Stimulated activated CD8-positive, alpha-beta memory T cell treated with anti-CD3 and anti-CD28 coated beads, Interleukin-7, amount 100 ng/mL, for 1 hour (primary cell): ENCODE measurements at places on chromosomes 2 and 18.

DNA sequence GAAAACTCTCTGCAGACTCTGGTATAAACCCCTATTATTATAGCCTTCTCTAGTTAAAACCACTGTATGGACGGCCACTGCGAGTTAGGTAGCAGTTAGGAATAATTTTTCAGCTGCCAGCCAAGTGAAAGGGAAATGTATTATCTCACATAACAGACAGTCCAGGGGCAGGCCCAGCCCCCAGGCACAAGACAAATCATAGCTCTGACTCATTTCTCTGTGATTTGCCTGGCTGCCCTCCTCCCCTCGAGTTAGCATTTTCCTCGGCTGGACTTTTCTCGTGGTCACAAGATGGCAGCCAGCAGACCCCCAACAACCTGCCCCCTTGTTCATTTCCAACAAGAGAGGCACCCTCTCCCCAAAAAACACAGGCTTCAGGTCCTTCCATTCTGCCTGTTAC lies 10.5 kb downstream of the VIT start:
- no peak for DNase-seq

- DNase-seq, result no peak
These were observed 29.1 kb downstream of the PPM1B start for GRCh38 chr2:44197816-44198215.

GRCh38 chr2:119697290-119698020 lies 18.5 kb downstream of the TMEM177 start:
- no peak for DNase-seq

DNA sequence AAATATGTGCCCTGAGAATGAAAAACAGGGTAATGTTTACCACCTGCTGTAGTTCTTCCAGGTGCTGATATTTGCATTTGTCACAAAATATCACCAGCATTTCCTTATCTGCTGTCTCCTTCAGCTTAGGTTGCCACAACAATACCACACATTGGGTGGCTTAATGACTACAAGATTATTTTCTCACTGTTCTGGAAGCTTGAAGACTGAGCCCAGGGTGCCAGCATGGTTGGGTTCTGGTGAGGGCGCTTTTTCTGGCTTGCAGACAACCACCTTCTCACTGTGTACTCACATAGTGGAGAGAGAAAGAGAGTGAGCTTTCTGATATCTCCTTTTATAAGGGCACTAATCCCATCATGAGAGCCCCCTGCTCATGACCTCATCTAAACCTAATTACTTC lies 407.5 kb upstream of the RGPD4 start:
- DNase-seq, result no peak

- no peak for DNase-seq
These were observed 207.2 kb downstream of the ATAD2B start for GRCh38 chr2:23719716-23720115.

GRCh38 chr2:24456599-24457556 lies 34.2 kb upstream of the NCOA1 start:
- DNase-seq, result no peak

GRCh38 chr2:131042148-131042775 lies 51.0 kb downstream of the FAM168B start:
- no peak for DNase-seq

DNA sequence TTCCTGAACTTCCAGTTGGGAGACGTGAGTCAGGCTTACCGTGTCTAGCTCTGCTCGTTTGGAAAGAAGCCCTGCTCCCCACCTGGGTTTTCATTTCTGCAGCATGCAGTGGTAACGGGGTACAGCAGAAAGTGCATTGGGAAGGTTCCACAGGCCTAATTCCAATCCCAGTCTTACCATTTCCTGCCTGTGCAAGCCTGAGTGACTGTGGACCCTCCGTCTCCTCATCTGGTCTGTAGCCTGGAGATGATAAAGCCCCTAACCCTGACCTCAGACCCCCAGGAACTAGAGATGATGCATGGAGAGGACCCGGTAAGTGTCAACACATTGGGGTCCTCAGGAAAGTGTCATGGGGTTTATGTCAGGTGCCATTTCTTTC lies 5.8 kb upstream of the PSD4 start:
- no peak for DNase-seq

DNA sequence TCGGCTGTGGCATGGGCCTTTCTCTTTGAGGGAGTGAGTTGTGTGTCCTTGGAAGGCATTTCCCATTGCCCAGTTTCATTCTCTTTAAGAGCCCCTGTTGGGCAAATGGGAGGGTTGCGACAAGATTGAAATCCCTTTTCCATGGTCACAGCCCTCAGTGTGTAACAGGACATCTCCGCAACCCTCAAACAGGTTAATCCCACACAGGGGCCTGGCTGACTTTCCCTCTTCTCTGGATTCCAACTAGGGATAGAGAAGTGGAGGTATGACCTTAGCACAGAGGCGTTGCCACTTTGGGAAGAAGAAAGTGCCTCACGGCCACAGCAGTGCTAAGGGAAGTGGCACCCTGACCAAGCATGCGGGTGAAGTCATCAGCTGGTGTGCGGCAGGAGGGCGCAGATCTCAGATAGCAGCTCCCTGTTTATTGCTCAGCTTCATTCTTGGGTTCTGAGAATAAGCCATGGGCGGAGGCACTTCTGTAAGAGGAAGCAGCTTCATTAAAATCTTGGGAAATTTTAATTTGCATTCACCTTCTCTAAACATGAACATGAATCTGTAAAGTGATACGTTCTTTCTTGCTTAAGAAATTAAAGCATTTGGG lies 256.5 kb downstream of the GBX2 start:
- no peak for DNase-seq

DNA sequence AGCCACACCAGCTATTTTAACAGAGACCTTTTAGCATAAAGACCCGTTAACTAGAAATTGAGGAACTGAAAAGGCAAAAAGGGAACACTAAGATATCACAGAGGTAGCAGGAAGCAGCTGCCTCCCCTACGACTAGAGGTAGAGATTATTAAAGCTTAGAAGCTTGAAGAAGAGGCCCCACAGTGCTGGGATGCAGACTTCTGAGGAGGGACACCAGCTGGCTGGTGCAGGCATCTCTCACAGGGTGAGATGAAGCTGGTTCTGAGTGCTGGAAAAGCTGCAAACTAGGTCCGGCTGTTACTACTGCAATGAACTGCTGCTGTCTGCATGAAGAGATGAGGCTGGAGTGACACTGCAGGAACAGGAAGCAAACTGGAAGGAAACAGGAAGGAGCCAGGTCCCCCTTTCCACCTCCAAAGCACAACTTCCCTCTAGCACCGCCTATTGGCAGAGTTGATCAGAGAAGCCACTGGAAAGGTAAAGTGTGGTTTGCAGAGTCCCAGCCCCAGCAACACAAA lies 61.2 kb upstream of the MRPS9 start:
- no peak for DNase-seq

DNA sequence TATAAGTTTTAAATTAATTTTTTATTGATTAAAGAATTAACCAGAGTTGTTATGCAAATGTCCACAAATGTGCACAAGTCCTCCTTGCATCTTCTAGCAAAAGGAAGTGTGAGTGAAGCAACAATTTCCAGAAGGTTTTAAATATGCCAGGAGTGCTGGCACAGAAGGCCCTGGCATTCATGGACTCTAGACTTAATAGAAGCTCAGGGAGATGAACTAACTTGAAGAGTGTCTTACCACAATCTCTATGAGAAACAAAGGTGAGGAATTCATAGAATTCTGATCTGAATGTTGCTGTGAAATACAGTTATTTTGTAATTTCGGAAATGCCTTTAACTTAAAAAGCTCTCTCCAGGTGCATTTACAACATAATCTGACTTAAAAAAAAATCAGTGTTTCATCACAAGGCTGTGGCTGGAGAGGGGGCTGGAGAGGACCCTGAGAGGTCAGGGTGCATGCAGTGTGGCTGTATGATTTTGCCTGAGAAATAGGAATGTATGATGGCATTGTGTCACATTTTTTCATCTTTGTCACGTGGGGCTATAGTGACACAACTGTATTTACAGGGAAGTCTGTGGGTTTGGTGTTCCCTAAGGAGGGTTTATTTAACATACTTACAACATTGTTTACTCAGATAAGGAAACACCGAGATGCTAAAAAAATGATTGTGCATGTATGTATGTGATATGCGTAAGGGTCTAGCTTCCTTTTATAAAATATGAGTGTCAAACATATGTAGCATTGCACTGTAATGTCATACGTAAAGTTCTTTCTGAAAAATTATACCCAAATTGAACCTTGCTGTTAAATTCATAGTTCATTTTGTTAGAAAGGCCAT lies 66.2 kb downstream of the MAP4K4 start:
- no peak for DNase-seq

DNA sequence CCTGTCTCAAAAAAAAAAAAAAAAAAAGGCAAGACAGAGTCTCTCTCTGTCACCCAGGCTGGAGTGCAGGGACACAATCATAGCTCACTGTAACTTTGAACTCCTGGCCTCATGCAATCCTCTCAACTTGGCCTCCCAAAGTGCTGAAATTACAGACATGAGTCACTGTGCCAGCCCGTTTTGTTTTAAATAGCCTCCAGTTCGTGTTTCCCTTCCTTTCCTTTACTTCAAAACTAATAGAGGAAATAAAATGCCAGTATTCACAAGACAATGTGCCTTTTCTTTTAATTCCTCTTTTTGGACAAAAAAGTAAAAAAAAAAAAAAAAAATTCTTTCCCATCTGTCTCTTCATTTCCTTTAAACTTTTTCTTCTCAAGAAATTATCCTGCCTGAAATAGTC lies 54.5 kb upstream of the ACMSD start:
- no peak for DNase-seq

GRCh38 chr2:15367715-15368114 lies 193.4 kb downstream of the NBAS start:
- no peak for DNase-seq
